ENCODE measurements at places on chromosomes 11 and 22.

DNA sequence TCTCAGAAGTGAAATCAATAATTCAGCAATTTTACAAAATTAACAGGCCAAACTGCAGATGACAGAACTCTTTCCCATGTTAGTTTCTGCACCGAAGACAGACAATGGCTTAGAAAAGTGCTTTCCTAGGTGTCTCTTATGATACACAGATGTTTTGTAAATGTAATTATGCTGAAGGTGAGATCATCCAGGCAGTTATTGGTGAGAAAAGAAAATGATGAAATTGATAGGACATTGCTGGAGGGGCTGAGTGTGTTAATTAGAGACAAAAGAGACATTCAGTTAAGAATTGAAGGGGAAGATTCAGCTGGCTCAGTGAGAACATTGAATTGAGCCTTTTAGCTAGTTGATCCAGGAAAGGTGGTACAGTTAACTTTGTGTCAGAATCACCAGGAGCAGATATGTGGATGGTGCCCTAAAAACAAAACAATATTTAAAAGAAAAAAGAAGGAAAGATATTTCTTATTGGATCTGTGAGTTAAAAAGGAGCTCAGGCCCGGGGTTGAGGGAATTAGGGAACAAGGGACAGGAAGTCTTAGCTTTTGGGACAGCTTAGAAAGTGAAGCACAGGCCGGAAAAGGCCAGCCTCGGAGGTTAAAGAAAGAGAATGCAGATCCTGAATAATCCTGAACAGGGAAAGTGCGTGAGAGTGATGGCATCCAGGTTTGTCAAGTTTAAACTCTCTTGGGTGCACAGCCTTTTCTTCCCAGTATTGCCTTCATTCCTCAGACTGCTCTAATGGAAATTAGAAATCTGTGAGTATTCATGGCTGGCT lies 16.9 kb downstream of the ARHGAP42 start:
- DNase-seq: no peak

- no peak for DNase-seq
These were observed 9.8 kb upstream of the TSSC4 start for GRCh38 chr11:2390725-2391151.

DNA sequence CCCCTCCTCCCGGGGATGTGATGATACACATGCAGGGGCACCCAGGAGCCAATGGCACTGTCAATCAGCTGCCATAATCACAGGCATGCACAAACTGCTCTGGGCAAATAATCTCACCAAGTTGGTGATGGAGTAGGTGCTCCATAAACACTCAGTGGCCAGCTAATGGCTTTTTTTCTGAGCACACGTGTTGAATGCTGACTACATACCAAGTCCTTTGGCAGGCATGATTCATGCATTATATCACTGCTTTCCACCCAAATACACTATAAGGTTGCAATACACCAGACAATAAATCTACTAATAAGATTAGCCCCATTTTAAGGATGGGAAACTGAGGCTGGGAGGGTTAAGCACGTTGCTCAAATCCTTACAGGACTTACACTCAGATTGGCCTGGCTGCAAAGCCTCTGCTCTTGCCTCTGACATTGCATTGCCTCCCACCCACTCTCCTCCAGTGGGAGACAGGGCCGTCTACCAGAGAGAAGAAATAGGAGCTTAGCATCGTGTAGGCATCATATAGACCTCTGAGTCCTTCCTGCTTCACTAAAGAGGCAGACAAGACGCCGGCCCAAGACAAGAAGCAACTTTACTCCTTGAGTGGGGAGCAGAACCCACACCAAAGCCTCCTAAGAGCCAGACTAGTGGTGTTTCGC lies 32.7 kb upstream of the ACCSL start:
- no peak for DNase-seq

DNA sequence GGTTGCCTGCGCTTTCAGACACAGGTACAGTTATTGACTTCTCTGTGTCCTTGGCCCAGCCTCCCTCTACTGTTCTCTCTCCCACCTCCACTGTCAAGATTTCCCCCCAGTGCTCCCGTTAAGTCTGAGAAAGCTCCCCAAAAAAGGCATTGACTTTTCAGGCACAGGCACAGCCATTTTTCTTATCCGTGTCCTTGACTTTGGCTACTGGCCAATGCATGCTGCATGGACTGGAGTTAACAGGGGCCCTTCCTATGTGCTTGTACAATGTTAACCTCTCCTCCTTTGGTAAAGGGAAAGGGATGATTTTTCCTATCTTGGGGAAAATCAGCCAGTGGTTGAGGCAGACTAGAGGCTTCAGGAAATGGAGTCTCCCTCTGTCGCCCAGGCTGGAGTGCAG lies 4.3 kb downstream of the APOL5 start:
- DNase-seq: no peak

DNA sequence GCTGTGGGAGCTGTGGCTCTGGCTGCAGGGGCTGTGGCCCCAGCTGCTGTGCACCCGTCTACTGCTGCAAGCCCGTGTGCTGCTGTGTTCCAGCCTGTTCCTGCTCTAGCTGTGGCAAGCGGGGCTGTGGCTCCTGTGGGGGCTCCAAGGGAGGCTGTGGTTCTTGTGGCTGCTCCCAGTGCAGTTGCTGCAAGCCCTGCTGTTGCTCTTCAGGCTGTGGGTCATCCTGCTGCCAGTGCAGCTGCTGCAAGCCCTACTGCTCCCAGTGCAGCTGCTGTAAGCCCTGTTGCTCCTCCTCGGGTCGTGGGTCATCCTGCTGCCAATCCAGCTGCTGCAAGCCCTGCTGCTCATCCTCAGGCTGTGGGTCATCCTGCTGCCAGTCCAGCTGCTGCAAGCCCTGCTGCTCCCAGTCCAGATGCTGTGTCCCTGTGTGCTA lies 514 bp downstream of the KRTAP5-9 start:
- no peak for DNase-seq

GRCh38 chr11:92709329-92709728 lies 260.1 kb upstream of the MTNR1B start:
- no peak for DNase-seq

DNA sequence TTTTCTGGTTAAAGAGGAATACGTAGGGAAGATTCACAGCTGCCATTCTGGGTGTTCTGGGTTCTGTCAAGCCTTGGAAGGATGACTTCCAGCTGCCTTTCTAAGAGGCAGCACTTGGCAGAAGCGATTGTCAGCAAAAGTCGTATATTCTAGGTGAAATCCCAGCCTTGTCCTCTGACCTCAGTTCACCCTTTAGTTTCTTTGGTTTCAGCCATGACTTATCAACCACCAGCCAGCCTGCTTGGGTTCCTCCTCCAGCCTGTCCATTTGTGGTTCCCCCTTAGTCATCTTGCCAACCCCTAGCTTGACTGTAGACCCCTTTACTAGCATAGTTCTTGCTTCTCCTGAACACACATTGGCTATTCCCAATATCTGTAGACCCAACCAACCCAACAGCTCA lies 102.3 kb upstream of the CD44 start:
- DNase-seq: no peak

GRCh38 chr11:9568854-9569587 lies 4.4 kb upstream of the WEE1 start:
- no peak for DNase-seq

DNA sequence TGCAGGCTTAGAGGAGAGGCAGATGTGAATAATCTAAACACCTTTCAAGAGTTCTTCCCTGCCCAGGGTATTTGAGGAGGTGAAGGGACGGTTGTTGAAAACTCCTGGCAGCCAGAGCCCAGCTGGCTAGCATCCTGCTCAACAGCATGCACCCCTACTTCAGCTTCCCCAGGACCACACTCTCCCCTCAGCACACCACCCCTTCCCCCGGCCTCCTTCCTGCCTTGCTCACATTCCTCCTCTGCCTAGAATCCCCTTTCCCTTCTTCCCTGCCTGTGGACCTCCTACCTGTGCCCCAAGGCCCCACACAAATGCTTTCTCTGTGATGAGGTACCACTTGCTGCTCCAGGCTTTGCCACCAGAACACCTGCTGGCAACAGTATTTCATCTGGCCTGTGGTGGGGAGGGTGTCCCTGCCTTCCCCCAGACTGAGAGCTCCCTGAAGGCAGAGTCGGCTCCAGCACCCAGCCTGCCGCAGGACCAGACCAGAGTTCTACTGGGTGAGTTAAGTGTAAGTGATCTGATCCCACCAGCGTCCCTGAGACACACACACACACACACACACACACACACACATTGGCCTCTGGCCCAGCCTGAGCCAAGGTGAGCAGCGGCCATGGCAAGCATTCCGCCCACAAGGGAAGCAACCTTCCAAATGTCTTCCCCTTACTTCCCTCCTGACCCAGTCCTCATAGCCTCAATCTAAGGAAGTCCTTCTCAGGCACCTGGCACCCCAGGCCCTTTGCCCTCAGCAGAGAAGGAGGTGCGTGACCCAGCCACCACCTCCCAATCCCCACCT lies 79.5 kb downstream of the PDE2A start:
- no peak for DNase-seq

DNA sequence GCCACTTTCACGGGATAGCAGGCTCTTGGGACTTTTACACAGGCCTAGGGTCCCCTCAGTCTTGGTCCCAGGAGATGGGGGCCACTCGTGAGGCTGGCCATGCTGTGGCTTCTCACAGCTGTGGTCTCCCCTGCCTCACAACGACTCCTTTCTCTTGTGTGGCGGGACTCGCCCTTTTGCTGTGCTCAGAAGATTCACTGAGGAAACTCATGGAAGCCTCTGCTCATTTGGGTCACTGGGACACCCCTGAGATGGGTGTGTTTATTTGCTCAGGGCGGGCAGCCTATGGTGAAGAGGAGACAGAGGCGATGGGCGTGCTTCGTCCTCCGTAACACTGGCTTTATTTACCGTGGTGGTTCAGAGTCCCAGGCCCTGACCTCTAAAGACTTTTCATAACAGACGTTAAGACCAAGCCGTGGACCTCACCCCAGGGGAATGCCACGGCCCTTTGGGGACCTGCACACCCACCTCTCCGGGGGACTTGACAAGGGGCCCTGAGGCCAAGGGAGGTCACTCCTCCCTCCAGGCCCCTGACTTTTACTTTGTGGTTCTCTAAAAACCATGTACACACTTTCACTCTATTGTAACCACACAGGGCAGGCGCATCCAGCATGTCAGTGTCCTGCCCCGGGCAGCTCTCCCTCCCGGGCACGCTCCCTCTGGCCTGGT lies 15.5 kb downstream of the TEF start:
- DNase-seq: no peak

GRCh38 chr11:116466191-116466590 lies 306.6 kb downstream of the BUD13 start:
- DNase-seq: no peak

DNA sequence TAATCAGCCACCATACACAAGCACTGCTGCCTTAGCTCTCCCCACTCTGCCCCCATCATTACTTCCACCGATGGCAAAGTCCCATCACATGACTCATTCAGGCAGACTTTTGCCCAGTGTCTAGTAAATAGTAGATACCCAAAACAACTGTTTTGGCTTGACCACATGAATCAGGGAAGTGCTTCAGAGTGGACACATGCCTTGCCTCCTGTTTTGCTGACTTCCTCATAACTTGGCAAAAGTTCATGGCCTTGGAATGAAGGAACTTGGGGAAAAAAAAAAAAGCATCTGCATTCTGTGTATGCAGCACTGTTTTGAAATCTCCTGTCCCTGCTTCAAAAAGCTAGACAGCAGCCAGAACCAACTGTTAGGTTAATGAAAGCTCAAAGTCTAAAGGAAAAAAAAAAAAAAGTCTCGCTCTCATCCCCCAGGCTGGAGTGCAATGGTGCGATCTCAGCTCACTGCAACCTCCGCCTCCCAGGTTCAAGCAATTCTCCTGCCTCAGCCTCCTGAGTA lies 335.3 kb downstream of the FAM181B start:
- DNase-seq: no peak

GRCh38 chr11:3164138-3164551 lies 965 bp downstream of the OSBPL5 start:
- DNase-seq: no peak
